ENCODE measurements at places on chromosomes 6 and 20.
A peak's percentile ranks its signal among the peaks of the same experiment; 100 is the strongest.

DNA sequence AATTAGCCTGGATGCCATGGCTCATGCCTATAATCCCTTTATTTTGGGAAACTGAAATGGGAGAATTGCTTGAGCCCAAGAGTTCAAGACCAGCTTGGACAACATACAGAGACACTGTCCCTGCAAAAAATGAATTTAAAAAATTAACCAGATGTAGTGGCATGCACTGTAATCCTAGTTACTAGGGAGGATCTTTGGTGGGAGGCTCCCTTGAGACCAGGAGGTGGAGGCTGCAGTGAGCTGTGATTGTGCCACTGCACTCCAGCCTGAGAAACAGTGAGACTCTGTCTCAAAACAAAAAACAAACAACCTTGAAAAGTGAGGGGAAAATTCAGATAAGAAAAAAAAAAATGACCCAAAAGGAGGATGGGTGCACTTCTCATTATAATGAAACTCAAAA is 23.4 kb downstream of the CAP2 start:
- DNase-seq: no peak

DNA sequence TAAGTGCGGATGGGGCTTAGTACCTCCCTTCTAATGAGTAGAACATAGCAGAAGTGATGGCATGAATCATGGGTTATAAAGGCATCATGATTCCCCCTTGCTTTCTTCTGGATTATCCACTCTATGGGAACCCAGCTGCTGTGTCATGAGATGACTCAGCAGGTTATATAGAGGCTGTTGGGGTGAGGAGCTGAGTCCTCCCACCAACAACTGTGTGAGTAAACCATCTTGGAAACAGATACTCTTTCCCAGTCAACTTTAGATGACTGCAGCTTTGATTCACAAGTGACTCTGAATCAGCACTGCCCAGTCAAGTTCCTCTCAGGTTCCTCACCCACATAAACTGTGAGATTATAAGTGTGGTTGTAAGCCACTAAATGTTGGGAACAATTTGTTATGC is 46.3 kb downstream of the FAM83B start:
- no peak for DNase-seq

DNA sequence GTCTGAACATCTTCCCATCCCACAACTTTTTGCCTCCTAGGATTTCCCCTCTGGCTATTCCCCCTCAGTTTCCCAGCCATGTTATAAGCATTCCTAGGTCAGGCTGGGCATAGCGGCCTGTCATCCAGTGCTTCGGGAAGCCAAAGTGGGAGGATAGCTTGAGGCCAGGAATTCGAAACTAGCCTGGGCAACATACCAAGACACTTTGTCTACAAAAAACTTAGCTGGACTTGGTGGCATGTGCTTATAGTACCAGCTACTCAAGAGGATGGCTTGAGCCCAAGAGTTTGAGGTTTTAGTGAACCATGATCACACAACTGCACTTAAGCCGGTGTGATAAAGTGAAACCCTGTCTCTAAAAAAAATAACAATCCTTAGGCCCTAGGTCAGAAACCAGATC is 447.4 kb downstream of the KIF16B start:
- DNase-seq: no peak

DNA sequence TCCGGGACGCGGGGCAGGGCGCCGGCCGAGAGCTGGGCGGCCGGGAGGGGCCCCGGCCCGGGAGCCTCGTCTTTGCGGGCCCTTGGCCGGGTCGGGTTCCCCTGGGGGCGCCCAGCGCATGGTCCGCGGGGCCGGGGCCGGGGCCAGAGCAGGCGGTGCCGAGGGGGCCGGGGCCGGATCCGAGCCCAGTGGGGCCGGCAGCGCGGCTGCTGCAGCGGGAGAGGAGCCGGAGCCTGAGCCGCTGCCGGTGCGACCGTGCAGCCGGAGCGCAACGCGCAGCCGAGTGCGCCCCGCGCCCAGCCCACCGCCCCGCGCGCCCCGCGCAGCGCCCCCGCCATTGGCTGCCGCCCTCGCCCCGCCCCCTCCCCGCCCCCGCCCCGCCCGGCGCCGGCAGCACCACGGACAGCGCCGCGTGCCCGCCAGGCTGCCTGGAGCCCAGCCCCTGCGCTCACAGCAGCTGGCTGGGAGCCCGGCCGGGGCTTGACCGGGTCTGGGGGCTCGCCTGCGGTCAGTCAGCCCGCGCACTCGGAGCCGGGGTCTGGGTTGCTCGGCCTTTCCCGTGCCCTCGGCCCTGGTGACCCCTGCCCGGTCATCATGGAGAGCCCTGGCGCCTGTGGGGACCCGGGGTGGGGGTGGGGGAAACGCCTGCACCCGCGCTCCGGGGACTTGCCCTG is at the start of gene HRH3:
HRH3 (minus strand) TSS at position 287 of the 674 bp plus-strand sequence. CDS start 308 bp downstream, outside the sequence.
- DNase-seq: peak; percentile 63

DNA sequence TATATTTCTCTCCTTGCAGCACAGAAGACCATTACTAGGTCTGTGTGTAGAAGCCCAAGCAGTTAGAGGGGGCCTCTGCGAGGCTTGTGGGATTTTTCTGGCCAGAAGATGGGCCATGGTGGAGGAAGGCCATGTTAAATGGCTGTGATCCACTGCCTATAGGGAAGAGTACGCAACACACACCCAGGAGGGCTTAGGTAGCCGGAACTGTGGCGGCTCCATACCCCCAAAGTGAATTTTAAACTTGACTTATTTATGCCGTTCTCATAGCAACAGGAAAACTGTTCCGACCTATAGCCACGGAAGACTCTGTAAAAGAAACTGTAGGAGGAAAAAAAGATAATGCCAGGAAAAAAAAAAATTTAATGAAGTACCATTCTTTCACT is 69.5 kb downstream of the SLX4IP start:
- no peak for DNase-seq

DNA sequence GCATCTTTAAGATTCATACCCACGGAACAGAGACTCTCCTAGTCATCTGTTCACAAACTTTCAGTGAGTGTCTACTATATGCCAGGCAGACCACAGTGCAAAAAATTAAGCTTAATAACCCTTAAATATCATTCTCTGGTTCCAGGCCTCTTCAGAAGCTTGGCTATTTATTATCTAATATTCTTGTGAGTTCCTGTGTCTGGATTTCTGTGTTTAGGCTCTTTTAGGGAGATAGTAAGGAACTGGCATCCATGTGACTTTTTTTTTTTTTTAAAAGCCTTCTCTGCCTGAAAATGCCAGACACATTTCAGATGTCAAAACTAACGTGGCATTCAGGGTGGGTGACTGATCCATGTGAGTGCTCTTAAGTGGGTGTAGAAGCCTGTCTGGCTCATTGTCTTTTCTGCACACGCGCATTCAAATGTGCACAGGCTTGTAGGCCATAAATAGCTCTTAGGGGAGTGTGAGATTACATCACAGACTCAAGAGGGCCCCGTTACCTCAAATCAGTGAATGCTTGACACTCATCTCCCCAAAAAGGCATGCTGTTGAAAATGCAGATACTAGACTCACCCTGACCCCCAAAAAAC is 141.9 kb downstream of the GMPR start:
- no peak for DNase-seq

DNA sequence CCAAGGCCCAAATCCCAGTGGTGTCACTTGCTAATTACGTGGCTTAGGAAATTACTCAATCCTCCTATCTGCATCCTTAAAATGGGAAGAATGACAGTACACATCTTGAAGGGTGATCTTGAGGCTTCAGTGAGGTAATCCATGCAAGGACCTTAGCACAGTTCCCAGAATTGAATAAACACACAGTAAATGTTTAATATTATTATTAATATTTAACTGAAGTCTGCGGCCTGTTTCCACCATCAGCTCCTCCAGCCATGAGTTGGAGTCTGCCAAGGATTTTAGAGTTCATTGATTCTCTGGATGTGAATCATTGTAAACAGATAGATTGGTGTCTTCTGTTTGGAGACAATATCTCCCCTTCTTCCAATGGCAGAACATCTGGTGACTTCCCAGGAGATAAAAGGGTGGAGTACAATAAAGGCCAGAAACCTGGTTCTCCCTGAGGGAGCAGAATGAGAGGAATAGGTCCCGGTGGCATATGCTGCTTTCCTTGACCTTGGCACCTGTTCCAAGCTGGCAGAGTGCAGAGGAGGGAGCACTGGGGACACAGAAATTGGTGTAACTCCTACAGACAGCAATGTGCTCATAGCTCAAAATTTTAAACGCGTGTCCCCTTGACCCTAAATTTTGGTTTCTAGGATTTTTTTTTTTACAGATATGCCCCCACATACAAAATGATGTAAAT is 25.4 kb downstream of the UNC5CL start:
- DNase-seq: peak; percentile 71

DNA sequence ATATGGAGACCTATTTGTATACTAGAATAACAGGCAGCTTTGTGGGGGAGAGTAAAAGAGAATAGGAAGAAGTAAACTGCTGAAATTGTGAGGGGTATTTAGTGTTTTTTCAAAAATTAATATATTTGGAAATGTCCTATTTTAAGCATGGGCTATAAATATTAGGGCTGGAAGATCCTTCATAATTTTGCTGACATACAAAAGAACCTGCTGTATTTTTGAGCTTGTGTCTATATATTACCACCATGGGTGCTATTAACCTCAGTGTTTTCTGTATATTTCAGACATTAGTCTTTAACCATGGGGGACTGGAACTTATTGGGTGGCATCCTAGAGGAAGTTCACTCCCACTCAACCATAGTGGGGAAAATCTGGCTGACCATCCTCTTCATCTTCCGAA is at the start of gene GJA10:
GJA10 (plus strand) TSS at position 301 of the 400 bp plus-strand sequence; CDS start at position 301, 0 bp downstream.
- DNase-seq: no peak

DNA sequence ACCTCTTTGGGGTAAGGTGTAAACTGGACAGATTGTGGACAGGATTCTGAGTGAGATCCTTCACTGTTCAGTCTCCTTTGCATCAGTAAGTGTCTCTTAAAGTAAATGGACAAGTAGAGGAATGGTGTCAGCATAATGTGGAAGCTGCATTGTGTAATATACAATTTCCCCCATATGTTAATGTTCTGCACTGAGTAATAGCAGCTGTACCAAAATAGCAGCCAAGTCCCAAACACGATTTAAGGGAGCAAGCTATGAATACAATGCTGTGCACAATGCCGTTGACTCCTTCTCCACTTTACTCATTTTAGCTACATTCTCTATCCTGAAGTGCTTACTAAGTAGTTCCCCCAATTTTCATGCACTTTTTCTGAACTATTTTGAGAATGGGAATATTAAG is 21.1 kb upstream of the TRIM26 start:
- DNase-seq: no peak

- no peak for DNase-seq
Observed at GRCh38 chr6:48986845-48987244, 476.2 kb downstream of the MMUT start.

- no peak for DNase-seq
Observed at GRCh38 chr6:145235207-145235606, 500.1 kb downstream of the EPM2A start.
